ENCODE measurements at places on chromosomes 3 and 15.

DNA sequence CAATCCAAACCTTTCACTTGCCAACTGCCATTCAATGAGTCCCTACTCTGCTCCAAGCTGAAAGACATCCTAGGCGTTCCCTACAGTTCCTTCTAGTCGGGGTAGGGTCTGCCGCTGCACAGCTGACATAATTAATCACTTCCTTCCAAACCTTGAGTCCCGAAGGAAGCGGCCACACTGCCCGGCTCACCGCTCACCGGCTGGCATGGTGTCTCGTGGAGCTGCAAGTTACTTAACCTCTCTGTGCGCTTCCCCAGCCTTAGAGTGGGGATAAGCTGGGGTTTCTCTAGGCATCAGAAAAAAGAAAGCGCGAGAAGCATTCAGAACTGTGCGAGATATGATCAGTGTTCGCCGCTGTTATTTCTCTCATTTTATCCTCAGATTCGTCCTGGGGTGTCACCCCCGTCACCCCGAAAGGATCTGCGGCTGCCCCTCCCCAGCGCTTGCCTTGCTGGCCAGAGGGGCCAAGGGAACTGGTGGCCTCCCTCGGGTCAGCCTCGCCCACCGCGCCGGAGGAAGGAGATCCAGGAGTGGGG lies 748 bp downstream of the MRPS25 start:
- no peak for DNase-seq

- no peak for DNase-seq
These were observed 111.0 kb upstream of the TGFBR2 start for GRCh38 chr3:30495172-30496065.

DNA sequence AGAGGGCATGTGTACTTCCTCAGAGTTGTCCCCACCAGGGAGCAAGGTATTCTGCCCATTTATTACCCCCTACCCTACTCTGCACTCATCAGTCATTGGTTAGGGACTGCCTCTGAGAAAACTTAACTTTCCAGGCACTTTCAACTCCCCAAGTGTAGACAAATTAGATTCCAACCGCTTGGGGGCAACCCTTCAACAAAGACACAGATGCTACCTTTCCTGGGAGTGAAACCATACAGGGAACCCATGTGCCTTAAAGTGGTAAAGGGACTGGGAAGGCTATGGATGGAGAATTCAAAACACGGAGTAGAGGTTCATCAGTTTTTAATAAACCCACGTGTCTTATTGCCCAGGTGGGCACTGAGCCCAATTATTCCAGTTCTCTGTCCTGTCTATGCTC lies 19.4 kb upstream of the UBE2E2 start:
- no peak for DNase-seq

DNA sequence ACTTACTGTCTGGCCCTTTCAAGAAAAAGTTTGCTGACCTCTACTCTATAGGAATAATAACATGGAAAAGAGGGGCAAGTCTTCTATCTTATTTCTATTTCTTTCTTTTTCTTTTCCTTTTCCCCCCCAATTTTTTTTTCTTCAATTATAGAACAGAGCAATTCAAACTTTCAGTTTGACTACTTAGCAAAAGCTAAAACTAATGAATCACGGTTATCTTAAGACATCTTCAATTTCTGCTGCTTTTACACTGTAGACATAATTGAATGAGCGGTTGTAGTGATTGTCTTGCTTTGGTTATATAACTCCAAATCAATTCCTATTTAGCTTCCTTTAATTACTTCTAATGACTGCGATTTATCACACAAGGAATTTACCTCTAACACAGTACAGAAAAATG lies 74.3 kb upstream of the P2RY1 start:
- DNase-seq = no peak

GRCh38 chr3:66518644-66519043 lies 17.8 kb upstream of the LRIG1 start:
- DNase-seq = no peak

- DNase-seq = peak; percentile 72
These were observed 18.8 kb downstream of the HEMK1 start for GRCh38 chr3:50587806-50588758.

- DNase-seq = no peak
These were observed 31.3 kb downstream of the THSD4 start for GRCh38 chr15:71146580-71146982.

GRCh38 chr15:42549741-42550392 lies 1.2 kb downstream of the HAUS2 start:
- DNase-seq = no peak

DNA sequence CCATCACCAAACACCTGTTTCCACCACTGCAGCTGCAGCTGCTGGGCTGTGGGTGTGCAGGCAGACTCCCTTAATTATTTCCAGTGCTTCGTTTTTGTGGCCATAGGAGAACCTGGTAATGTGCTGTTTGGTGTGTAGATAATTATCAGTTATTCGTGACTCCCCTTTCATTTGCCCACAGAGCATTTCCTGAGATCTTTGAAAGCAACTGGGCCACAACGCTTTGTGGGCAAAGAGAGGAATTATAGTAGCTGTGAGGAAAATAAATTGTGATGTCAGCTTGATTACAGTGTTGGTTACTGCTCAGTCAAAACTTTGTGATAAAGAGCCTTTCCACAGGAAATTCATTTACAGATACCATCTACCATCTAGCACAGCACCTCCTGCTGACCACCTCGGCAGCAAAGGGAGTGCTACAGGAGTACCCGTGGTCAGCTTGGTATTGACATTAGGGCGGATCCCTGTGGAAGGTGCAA lies 193.3 kb upstream of the SLCO3A1 start:
- DNase-seq = no peak

DNA sequence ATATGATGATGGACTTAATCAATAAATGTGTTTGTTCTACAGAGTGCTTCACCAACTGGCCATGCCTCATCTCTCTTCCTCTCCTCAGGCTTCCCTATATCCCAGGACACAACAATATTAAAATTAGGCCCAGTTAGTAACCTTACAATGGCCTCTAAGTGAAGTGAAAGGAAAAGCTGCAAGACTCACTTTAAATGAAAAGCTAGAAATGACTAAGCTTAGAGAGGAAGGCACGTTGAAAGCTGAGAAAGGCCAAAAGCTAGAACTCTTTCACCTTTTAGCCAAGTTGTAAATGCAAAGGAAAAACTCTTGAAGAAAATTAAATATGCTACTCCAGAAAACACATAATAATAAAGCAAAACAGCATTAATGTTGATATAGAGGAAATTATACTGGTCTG lies 1010.3 kb downstream of the NAALADL2 start:
- DNase-seq = no peak

DNA sequence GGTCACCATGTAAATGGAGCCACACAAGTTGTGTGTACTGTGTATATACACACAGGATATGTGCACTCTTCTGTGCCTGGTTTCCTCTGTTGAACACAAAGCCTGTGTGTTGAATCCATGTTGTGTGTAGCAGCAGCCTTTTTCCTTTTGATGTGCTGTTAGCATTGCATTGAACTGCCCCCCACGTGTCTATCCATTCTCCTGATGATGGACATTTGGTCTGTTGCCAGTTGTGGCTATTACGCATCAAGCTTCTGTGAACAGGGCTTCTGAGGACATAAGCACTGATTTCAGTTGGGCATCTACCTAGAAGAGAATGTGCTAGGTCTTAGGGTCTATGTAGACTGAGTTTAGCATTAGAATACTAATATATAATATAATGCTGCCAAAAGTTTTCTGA lies 77.4 kb downstream of the LSM3 start:
- DNase-seq = no peak

GRCh38 chr3:88168171-88168570 lies 18.4 kb downstream of the C3orf38 start:
- no peak for DNase-seq

DNA sequence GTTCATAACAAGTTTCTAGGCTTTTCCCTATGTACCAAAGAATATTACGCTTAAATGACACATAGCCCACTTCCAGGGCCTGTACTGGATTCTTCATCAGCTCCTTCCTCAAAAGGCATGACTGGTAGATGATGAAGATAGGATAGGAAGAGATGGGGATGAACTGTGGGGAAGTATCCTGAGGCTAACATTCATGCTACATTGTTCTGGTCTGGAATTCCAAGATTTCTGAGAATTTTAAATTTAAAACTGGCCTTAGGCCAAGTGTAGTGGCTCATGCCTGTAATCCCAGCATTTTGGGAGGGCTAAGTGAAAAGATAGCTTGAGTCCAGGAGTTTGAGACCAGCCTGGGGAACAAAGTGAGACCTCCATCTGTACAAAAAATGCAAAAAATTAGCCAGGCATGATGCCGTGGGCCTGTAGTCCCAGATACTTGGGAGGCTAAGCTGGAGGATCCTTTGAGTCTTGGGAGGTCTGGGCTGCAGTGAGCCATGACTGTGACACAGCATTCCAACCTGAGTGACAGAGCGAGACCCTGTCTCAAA lies 160.1 kb upstream of the PLAAT1 start:
- DNase-seq = no peak

DNA sequence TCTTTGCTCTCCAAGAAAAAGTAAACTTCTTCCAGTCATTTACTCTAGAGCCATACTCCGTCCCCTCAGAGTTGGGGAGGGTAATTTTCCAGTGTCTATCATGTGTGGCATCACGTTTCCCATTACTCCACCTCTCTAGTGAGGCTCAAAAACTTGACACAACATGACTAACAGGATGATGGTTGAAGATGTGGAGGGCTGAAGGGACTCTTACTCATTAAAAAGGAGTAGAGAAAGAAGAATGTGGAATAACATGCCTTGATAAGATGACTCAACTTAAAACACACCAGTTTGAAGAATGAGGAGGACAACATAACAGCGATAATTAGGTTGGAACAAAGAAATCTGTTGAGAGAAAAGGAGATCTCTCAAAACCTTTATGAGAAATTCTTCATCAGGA lies 894.3 kb downstream of the OTOL1 start:
- no peak for DNase-seq

DNA sequence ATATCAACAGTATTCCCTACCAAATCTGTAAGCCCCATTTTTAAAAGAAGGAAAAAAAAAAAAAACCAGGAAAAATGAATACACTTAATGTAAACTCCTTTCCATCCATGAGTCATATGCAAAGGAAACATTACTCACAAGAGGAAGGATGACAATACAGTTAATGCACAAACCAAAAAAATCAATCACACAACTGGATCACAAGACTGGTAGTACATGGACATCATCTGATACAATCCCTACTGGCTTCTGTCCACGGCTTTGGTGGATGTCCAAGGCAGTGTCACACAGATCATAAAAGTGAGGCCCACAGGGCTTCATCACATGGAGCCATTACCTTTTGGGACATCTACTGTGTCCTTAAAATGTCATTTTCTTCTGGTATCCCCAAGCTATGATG lies 44.0 kb downstream of the SUCLG2 start:
- no peak for DNase-seq

DNA sequence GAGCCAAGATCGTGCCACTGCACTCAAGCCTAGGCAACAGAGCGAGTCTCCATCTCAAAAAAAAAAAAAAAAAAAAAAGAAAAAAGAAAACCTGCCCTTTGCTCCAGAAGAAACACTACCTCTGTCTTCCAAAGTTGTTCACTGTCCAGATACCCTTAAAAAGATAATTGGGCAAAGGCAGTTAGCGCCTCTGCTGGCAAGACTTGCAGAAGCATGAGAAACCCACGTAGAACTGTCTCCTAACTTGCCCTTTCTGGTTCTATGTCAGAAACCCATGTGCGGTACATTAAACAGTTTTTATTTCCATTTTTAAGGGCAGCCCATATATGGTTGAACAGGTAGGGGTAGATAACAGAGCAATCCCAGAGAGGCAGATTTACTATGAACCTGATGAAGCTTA lies 1026.4 kb downstream of the ROBO2 start:
- no peak for DNase-seq

DNA sequence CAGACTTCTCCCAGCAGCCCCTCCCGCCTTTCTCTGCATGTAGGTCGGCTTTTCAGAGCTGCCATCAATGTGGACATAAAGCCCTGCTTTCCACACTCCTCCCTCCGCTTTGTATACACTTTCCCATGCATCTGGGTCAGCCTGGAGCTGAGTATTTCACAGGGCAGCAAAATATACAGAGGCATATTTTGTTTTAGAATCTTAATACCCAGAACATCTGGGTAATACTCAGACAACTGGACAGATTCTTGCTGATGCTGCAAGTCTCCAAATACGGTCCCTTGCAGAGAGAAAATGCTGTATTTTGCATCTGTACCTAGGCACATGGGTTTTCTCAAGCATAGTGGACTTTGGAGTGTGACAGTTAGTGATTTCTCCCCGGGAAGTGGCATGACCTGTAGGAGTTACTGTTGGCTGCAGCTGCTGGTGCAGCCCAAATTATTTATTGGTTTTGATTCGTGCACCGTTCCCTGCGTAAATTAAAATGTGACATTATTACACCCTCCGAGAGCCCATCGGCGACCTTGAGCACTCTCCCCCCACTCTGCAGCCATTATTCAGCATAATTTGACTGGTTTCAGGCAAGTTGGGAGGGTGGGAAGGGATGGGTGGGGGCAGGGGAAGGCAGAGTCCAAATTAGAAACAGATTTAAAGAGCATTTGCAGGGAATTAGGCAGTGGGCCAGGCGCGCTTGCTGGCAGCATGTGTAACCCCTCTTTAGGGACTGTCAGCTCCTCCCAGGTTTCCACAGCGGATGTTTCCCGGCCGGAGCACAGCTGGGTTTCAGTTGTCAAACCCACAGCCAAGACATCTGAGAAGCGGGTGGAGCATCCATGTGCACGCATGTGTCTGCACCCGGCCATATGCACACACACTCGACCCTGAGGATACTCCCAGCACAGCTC lies 100.8 kb downstream of the CPN2 start:
- DNase-seq = no peak

GRCh38 chr3:192812743-192813383 lies 85.5 kb upstream of the FGF12 start:
- DNase-seq = no peak

DNA sequence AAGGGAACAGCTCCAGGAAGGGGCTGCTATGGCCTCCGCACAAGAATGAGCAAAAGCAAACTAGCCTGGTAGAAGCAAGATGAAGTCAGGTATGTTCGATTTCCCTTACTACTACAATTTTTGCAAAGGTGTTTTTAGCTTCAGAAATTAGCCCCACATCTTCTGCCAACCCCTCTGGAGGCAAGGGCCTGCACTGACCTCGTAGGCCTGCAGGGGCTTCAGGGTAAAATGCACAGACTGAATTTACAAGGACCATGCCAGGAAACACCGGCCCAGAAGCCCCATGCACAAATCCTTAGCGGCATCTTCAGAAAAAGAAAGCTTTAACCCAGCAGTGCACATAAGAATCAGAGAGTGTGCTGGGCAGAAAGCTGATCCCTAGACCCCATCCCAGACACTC lies 53.0 kb downstream of the SLC6A1 start:
- no peak for DNase-seq

GRCh38 chr3:134236505-134237170 lies 14.0 kb downstream of the RYK start:
- no peak for DNase-seq
